ENCODE measurements at places on chromosomes 12 and 14.

- DNase-seq: peak; percentile 63
Observed at GRCh38 chr12:128938886-128939285, 85.6 kb downstream of the GLT1D1 start.

DNA sequence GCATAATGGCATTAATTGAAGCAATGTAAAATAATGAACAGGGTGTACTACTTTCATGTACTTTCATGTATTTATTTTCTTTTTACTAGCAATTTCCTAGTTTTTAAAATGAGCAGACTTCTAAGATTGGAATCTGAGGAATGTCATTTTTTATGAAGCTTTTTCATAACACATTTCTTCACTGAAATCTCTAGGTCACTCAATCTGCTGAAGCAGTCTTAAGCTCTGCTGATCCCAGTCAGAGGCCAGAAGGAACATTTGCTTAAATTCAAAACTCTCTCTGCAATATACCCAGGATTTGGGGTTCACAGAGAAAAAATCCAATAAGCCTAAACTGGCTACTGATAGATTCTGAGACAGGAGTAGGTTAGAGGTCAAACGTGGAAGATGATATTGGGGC, 73.6 kb upstream of the CNTN1 start:
- DNase-seq: no peak

DNA sequence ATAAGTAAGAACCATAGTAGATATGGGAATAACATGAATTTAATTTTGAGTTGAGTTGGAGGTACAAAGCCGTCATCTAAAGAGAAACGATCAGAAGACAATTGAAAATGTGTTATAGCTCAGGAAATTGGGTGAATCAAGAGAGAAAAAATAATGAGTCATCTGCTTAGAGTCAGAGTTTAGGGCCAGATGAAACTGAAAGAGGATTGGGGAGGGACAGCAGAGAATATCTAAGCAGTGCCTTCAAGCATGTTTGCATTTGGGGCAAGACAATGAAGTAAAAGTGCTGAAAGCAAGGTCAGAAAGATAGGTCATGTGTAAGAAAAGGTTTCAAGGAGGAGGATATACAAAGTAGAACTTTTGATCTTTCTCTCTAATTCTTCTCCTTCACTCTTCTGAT, 49.4 kb downstream of the SLC15A5 start:
- DNase-seq: no peak

- no peak for DNase-seq
Observed at GRCh38 chr12:29148911-29149690, at the start of gene FAR2. Gene FAR2 (plus strand): TSS chr12:29149278. CDS start chr12:29270450, 121,172 bp downstream.

DNA sequence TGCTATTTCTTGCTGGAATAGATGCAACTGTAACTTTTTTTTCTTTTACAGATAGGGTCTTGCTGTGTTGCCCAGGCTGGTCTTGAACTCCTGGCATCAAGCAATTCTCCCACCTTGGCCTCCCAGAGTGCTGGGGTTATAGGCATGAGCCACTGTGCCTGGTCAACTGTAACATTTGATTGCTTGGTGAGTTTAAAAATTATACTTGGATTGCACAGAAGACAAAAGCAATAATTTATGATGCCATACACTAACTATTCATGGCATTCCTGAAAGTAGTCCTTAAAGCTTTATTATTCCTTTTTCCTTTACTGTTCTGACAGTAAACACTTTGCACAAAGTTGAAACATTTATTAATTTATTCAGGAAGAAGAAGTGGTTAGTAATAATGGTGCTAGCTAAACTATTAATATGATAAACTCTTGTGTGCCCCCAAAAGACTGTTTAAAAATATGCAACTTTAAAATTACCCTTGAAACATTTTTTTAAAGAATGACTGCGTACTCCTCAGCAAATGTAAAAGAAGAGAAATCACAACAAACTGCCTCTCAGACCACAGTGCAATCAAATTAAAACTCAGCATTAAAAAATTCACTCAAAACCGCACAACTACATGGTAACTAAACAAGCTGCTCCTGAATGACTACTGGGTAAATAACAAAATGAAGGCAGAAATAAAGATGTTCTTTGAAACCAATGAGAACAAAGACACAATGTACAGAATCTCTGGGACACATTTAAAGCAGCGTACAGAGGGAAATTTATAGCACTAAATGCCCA, 8.3 kb downstream of the PTPRB start:
- DNase-seq: no peak

DNA sequence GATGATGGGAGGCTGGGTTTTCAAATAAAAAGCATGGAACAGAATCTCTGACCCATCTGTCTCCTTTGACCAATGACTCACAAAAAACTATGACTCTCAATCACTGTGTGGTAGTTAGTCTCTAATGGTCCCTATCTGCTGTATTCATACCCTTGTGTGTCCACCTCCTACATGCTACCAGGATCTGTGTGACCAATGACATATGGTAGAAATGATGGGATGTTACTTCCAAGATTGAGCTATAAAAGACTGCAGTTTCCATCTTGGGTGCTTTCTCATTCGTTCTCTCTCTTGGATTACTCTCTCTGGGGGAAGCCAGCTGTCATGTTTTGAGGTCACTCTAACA, 144.7 kb upstream of the BTG1 start:
- peak; percentile 28 for DNase-seq

DNA sequence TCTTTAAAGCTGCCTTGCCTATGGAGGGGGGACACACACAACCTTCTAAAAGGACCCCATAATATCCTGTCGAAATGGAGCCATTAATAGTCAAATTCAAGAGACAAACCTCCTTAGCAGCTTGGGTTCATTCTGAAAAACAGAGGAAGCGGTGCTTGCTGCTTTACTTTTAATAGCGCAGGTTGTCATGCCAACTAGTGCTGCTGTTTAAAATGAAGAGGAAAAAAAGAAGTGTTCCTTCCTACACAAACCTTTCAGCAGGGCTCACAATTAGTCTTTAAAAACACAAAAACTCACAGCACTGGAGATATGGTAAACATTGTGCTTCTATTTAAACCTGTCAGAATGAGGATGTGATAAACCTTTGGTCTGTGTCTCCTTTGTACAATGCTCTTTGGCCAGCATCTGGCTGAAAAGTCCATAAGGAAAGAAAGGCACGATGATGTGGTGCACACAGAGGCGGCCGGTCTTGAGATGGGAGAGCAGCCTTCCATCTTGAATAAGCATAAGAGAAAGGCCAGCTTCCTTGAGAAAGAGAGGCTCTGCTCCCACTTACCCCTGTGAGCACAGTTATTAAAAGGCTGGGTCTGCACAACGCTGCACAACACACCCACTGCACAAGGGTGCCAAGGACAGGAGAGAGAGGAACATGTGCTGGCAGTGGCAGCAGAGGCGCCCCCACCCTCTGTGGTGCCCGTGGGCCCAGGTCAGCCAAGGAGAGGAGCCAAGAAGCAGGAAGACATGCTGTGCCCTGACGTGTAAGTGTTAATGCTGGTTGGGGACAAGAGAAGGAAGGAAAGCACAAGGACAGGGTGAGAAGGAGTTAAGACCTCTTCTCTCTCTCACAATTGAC, 144.6 kb downstream of the TTC7B start:
- DNase-seq: no peak

DNA sequence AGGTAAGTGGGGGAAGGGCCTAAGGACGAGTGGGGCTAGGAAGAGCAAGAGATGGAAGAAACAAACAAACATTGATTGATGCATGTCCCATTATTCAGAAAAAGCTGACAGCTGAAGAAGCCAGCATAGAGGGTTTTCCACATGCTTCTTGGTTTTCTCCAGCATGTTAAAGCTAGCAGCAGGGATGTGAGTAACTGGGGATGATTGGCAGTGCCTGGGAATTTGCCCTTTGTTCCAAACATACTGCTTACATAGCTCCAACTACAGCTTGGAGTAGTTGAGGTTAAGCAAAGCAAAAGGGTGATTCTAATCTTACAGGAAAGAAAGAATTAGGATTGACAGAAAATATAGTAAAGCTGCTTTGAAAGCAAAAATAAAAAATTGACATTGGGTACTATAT, 68.0 kb upstream of the IFNG-AS1 start:
- peak; percentile 47 for DNase-seq

GRCh38 chr14:24665440-24665991, 31.5 kb upstream of the GZMB start:
- peak; percentile 5 for DNase-seq

DNA sequence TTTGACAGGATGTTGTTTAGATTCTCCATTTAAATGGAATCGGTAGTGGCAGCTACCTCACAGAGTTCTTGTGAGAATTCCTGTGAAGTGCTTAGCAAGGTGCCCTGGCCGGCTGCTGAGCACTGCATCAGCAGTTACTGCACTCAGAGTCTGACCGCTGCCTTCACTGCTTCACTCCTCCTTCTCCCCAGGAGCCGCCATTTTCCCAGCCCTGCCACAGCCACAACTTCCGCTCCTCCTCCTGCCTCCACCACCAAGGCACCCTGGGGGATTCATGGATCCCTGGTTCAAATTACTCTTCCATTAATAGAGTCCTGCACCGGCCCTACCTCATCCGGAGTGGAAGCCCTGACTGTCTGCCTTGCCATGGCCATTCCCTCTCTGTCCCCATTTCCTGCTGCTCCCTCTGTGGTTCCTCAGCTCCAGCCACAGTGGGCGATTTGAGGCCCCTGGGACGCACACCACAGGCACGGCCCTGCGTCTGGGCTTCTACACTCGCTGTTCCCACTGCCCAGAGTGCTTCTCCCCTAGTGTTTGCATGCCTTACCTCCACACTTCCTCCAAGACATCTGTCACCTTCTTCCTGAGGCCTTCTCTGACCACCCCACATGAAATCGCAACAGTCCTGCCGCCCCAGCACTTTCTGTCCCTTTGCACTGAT, 210.3 kb downstream of the IPO8 start:
- DNase-seq: no peak

Measured in RWPE1 (cell line).